Peyer's patch (tissue), 4 donors: ENCODE measurements at places on chromosomes 1 and 21. TPM values are rescaled to one million over a fixed set of nuclear protein-coding genes. Genes with fewer than 3 reads are reported as not detected.

Gene PRELP
- 4.2 TPM for total RNA-seq

- no peak for DNase-seq
Measured at GRCh38 chr21:46413365-46413696, 45.4 kb upstream of the DIP2A start.

DNA sequence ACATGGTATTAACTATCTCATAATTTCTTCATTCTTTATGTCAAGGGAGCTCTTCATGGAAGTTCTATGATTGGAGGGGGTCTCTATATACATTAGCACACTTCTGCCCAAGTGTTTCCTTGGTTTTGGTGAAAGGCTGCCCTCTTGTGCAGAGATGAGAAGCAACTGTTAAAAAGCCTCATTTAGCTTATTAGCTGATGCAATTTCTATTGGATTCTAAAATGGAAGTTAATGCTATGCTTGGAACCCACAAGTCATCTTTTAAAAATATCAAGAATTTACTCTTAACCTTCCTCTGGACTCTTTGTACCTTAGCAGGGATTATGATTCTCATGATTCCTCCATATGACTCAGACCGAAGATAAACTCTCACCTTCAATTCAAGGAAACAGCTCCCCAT, 328.9 kb downstream of the PTBP2 start:
- no peak for DNase-seq

DNA sequence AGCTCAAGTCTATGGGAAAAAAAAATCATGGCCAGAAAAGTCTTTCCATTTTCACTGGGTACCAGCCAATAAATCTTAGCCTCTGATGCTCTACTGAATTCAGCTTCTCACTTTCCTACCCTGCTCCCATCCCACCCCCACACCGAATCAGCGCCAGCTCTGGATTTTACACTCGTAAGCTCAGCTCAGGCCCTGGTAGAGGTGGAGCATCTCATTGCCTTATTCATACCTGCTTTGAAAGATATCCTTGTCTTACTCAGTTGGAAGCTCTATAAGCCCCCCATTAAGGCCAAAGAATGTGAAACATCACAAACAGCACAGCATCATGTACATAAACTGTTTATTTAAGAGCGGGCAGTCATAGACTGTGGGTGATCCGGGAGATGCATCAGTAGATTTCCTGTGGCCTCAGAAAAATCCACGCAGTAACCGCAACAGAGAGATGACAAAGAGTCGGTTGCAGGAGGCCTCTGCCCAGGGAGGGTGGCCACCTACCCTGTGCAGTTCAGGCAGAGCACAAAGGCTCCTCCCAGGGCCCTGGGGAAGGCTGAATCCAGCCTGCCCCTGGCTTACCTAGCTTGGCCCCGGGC, 36.4 kb upstream of the ETS2 start:
- DNase-seq: no peak
